Daoy (cell line): ENCODE measurements at places on chromosomes 2 and 18.

DNA sequence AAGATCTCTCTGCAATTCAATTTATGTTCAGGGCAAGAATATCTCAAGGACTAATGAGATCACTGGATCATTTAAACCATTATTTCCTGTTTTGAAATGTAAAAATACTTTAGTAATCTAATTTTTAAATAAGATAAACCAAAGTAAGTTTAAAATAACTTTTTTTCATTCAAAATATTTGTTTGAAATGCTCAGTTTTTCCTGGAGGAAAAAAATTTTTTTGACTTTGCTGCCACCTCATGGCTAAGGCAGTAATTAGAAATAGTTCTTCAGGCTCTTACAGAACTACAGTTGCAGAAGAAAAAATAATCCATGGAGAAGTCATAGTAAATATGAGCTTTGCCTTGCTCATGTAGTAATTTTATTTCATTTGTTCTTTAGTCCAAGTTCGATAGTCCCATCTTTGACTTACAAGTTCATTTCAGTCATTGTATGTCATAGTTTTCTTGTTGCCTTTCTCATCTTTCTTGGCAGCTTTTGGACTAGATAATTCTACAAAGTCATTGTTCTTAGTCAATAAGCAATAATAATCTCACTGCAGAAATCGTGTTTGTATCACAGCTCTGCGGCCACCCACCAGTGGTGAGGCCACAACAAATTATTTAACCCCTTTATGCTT lies 127.4 kb downstream of the DPP4 start:
- no peak for DNase-seq

GRCh38 chr2:127658641-127659407 lies 12.9 kb downstream of the GPR17 start:
- DNase-seq, result no peak

GRCh38 chr2:230778350-230779063 lies 65.9 kb downstream of the CAB39 start:
- no peak for DNase-seq

GRCh38 chr2:241298673-241299072 lies 16.8 kb downstream of the HDLBP start:
- no peak for DNase-seq

DNA sequence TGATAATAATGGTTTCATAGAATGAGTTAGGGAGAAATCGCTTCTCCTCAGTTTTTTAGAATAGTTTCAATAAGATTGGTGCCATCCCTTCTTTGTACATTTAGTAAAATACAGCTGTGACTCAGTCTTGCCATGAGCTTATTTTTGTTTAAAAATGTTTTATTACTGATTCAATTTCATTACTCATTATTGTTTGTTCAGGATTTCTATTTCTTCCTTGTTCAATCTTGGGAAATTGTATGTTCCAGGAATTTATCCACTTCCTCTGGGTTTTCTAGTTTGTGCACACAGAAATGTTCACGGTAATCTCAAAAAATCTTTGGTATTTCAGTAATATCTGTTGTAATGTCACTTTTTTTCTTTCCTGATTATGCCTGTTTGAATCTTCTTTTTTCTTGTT lies 371.5 kb upstream of the SETBP1 start:
- DNase-seq, result no peak

DNA sequence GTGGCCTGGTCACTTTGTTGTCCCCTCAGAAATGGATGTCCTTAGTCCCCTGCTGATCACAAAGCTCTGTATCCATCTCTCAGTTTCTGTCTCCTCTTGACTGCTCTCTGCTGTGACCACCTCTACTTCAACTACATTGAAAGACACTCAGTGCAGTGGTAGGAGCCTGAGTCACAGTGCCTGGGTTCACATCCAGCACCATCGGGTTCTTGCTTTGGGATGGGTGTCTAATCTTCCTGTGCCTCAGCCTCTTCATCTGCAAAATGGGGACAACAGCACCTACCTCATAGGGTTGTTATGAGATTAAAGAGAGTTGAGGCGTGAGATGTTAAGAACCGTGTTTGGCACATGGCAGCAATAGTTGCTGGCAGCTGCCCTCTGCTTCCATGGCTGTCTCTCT lies 30.6 kb downstream of the YPEL5 start:
- DNase-seq, result no peak

GRCh38 chr2:19367326-19367725 lies 8.9 kb upstream of the OSR1 start:
- DNase-seq, result no peak

DNA sequence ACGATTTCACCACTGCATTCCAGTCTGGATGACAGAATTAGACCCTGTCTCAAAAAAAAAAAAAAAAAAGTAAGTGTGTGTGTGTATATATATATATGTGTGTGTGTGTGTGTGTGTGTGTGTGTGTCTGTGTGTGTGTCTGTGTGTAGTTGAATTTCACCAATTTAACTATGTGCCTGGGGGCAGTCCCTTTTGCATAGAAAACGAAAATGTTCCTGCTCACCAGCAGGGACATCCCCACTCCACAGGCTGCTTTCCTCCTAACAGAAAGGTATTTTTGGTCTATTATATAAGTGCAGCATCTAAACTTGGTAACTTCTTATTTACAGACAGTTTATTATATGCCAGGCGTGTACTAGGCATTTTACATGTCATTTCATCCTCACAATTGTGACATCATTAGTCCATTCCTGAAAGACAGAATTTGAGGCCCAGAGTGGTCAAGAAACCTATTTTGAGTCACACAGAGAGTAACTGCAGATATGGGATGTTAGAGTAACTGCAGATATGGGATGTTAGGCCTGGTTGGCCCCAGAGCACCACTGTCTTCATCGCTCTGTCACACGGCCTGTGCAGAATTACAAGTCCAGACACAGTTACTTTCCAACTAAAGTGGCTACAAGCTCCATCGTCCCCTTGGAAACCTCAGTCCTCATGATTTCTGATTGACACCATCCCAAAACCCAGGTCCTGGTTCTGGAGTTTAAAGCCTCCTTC lies 9.3 kb upstream of the TTL start:
- no peak for DNase-seq

GRCh38 chr2:220601674-220602073 lies 970.4 kb downstream of the EPHA4 start:
- DNase-seq, result no peak

DNA sequence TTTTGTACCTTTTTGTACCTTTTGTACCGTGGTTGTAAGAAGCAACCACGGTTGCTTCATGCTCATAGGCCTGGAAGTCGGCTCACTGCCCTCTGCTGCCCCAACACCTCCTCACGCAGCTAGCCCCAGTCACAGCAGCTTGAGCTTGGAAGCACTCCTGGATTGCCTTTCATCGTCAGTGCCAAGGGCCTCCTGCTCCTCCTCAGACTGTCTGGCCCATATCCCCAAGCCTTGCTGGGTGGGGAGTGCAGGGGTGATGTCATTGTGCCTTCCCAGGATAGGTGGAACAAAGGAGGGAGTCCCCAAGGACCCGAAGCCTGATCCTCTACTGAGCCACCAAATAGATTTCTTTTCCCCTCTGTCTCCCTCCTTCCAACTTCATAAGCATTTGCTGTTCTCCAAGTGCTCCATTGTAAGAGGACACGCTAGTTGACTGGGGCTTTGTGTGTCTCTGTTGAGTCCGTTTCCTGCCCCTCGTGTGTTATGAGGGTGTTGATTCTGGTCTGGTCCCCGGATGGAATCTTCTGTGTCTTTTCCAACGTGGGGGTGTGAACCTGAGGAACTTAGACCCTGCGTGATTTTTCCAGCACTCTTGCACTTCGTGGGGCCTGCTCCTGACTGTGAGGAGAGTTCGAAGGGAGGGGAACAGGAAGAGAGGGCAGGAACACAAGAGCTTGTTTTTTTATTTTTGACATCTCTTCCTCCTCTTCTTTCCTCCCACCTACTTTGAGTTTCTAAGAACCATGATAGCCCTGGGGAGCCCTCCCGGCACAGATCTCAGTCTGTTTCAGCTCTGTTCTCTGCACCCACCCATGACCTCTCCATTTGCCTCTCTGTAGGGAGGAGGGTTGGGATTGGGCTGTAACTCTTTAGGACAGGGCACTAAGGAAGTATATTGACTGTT lies 127.2 kb upstream of the EML6 start:
- DNase-seq, result no peak

DNA sequence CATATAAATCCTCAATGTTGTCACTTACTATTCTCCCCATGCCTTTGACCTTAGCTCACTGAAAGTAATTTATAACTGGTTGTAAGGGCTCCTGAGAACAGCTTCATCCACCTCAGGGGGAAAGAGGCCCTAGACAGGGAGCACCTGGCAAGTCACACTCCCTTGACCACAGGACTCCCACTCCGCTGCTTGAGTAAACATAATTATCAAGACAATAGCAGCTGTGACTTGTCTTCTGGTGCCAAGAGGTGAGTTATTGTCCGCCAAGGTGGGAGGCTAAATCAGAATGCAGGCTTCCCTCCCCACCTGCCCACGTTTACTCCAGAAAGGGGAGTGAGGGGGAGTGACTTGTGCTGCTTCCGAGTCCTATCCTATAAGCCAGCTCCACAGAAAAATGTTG lies 230.6 kb upstream of the LRATD1 start:
- no peak for DNase-seq
